ENCODE measurements at places on chromosomes 7 and 10.

DNA sequence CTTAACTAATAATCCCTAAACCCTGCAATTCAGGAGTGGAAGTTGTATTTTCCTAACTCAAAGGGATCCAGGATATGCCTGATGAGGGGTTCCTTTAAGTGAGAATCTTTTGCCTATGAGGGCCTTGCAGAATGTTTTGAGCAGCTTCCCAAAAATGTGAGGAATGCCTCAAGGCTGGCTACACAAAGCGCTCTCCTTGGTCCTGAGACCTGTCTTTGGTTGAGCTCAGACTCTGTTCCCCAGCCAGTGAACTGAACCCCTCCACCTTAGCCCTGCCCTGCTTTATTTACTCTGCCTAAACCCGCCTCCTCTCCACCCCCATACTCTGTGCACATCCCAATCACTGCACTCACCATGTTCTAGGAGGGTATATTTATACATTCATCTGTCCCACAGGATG lies 108.6 kb downstream of the NRCAM start:
- DNase-seq: no peak

DNA sequence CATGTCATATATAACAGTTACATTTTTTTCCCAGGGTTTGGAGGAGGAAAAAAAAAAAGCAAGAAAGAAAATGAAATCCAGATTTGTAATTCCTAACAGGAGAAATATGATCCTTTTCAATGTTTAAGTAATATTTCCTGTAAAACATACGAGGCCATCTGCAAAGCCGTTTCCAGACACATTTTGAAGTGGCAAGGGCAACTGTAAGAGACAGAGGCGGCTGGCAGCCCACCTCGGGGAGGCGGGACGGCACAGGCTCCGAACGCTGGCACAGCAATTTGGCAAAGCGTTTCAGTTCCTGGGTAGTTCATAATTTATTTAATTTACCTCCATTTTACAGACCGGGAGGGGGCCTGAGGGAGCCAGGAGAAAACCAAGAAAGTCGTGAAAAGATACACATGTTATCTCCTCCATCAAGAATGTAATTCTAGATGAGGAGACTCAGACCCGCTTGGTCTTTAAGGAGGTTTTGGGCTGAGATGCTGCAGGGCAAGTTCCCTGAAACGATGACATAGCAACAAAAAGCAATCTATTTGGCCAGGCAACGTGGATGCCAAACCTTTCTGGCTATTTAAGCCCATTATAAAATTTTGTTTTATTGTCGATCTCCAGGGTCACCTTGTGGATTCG lies 448.5 kb upstream of the MKI67 start:
- DNase-seq: no peak

DNA sequence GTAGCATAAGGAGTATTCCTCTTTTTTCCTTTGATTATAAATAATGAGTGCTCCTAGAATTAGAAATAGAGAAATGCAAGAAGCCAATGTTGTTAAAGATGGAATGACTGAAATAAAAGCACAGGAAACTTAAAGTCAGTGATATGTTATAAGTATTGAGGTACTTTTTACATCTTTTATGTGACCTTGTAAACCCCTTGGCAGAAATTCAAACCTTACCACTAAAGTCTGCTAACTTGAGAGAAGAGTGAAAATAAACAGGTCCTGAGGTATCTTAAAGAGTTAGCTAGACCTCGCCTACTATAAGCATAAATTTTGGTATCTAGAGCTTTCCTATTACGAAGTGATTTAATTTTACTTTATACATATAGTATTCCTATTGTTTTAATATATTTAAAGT lies 188.2 kb downstream of the DKK1 start:
- no peak for DNase-seq

DNA sequence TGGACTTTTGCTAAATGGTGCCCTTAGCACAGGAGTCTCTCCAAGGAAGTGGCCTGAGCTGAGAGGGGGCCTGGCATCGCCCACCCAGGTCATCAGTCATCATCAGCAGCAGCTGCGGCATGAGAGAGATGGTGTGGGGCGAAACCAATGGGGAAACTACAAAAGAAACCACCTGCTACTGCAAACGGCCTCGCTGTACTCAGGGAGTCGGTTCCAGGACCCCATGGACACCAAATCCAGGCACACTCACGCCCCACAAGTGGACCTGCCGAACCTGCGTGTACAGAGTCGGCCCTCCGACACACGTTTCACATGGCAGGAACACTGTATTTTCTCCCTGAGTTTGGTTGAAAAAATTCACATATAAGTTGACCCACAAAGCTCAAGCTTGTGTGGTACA lies 37.8 kb downstream of the DIP2C start:
- DNase-seq: no peak

DNA sequence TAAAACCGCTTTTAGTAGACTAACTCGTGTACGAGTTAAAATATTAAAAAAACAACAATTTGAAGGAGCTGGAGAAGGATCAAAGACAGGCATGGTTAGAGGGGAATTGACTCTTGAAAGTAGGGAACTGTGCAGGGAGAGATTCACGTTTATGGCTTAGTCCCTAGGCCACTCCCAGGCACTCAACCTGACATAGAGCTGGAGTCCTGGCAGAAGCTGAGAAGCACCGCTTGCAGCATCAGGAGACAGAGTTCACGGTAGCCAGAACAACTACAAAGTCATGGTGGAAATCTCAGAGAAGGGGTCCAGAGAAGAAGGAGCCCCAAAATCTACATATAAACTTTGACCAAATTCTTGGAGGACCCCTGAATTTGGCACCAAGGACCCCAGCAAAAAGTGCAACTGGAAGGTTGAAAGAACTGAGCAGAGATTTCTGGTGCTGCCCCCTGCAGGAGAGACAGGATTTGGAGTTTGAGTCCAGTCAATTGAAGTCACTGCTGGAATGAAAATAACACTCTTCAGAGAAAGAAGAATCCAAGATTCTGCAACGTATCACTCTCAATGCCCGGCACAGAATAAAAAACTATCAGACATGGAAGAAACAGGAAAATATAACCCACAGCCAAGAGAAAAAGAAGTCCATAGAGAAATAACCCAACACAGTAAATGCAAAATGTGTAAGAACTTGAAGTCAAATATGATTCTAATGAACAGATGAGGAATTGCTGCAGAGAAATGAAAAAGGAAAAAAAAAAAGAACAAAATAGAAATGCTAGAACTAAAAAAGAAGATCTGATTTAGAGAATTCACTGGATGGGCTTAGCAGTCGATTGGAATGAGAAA lies 493.3 kb upstream of the PODXL start:
- DNase-seq: peak; percentile 6

- no peak for DNase-seq
Observed at GRCh38 chr7:10708447-10708846, 265.2 kb upstream of the PHF14 start.

DNA sequence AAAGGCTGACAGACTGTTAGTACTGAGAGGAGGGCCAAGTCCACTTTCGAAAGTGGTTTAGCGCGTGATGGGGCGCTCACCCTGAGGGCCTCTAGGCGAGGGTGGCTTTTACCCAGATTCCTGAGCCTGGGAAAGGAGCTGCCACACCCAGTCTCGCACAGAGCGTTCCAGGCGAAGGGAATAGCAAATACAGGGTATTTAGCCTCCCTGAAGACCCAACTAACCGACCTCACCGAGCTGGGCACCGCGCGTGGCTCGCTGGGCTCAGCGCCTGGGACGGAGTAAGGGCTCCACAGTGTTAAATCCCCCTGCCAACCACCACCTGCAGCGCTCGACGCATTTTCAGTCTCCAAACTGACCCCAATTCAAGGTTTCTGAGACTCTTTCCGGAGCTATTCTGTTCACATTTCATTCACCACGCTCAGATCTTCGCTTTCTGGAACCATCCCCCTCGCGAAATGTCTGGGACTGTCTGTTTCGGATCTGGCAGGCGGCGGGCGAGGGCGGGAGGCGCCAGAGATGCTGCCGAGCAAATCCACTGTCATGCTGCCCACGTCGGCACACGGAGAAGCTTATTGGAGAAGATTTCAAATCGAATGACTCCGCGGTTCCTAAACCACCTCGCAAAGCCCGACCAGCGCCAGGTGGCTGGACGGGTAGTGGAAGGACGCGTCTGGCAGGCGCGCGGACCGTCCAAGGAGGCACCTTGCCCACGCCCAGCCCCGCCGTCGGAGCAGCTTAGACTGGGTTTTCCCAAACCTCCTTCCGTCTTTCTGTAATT lies 1.4 kb upstream of the OSBPL3 start:
- peak; percentile 62 for DNase-seq

GRCh38 chr10:77784856-77785255 lies 141.7 kb downstream of the DLG5 start:
- DNase-seq: no peak

DNA sequence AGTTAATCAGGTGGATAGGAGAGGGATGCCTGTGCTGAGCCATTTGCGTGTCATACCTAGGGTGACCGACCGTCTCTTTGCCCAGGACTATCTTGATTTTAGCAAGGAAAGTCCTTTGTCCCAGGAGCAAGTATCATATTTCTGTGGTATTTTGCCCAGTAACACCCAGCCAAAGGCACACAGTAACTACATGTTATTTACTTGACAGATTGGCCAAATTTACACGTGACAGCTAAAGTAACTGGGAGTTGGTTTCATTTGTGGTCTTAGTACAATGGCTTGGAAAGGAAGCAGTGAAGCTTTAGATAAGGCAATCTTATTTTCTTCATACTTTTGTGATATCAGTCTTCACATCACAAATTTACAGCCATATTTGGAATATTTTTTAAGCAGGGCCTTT lies 142.1 kb downstream of the JCAD start:
- no peak for DNase-seq

DNA sequence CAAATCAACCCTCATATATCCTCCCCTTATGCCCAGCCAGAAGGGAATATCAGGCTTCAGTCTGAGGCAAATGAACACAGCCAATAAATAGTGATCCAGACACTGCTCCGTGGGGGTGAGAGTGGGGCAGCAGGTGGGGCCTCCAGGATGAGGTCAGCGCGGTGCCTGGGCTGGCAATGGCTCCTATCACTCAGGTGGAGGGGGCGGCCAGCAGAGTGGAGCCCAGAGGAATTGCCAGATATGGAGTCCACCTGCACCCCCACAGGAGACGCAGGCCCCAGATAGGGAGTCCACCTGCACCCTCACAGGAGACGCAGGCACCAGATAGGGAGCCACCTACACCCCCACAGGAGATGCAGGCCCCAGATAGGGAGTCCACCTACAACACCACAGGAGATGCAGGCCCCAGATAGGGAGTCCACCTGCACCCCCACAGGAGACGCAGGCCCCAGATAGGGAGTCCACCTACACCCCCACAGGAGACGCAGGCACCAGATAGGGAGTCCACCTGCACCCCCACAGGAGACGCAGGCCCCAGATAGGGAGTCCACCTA lies 78.0 kb upstream of the PPP2R2D start:
- no peak for DNase-seq

DNA sequence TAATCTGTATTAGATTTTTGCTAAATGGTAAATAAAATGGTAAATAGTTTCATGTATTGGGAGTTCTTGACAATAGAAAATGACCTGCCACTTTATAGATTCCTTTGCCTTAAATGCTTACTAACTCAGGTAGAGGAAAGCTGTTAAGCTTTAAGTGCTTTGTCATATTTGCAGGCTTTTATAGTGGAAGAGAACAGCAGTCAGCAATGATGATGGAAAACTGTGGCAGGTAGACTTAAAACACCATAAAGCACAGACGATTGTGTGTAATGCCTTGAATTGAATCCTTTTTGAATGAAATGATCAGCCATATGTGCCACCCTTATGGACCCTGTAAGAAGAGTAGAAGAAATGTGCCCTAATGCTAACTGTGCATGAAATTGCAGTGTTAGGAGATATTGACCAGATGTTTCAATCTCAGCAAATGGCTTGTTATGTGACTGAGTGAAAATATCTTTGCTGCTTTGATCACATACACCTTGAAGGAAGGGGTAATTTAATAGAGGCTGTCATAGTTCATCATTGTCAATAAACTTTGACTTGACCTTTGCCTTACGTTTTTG lies 230.4 kb downstream of the ADK start:
- no peak for DNase-seq

DNA sequence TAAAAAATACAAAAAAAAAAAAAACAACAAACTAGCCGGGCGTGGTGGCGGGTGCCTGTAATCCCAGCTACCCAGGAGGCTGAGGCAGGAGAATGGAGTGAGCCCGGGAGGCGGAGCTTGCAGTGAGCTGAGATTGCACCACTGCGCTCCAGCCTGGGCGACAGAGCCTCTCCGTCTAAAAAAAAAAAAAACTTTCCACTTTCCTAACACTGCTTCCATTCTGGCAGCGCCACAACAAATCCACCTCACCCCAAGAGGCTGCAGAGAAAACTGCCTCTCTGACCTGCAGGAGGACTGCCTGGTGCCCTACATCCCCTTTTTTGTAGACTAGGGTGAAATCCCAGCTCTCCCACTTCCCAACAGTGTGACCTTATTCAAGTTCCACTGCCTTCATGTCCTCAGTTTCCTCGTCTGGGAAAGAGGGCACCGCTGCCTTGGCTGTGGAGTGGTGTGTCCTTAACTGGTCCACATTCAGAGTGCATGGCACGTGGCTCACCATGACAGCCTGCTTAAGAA lies 2.6 kb upstream of the MBL2 start:
- no peak for DNase-seq

DNA sequence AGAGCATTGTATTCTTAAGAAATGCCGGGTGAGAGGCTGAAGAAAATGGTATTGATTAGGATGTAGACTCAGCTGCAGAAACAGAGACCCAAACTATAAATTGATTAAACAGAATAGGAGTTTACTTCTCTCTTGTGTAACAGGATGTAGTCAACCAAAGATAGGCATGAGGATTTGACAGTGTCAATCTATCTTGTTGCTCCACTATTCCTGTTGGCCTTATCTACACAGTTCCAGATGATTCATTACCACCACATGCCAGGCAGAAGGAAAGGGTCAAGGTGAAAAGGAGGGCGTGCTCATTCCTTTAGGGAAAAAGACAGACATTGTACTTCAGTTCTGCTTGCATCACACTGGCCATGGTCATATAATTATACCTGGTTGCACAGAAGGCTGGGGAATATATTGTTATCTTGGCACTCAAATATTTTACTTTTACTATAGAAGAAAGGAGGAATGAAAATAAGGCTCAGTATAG lies 11.9 kb upstream of the DMTF1 start:
- DNase-seq: no peak

- no peak for DNase-seq
Observed at GRCh38 chr10:69749178-69750010, 52.3 kb upstream of the COL13A1 start.

- no peak for DNase-seq
Observed at GRCh38 chr7:149006345-149006725, 22.0 kb downstream of the PDIA4 start.

DNA sequence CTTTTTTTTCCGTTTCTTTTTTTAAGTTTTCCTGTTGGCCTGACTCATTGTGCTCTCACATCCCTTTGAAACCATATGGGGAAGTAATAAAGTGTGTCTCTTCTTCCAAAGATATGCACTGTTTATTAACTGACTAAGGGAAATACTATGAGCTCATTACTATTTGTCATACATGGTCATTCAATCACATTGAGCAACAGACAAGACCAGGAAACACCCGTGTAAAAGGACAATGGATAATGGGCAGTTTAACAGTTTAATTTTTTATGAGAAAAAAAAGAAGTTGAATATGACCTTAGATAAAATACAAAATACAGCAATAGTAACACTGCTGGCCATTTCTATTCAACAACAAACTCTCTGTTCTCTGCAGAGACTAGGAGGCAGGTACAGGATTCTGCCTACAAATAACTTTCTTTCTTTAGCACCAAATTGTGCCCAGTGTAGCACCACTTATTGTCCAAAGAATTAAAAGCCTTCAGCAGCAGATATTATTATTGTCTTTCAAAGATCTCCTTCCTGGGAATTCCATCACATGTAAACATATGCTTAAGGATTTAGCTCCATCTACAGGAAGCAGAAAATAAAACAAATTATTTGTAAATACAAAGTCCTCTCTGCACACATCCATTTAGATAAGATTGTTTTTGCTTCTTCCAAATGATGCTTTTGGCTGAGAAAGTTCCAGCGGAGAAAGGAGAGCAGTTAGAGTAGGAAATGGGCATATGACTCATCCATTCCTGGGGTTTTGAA lies 55.0 kb upstream of the AKR1E2 start:
- DNase-seq: no peak
